ENCODE measurements at places on chromosomes 2 and 18. TPM values are rescaled to one million over a fixed set of nuclear protein-coding genes. Genes with fewer than 3 reads are reported as not detected.

The SCN1A gene
- total RNA-seq, result not detected

DNA sequence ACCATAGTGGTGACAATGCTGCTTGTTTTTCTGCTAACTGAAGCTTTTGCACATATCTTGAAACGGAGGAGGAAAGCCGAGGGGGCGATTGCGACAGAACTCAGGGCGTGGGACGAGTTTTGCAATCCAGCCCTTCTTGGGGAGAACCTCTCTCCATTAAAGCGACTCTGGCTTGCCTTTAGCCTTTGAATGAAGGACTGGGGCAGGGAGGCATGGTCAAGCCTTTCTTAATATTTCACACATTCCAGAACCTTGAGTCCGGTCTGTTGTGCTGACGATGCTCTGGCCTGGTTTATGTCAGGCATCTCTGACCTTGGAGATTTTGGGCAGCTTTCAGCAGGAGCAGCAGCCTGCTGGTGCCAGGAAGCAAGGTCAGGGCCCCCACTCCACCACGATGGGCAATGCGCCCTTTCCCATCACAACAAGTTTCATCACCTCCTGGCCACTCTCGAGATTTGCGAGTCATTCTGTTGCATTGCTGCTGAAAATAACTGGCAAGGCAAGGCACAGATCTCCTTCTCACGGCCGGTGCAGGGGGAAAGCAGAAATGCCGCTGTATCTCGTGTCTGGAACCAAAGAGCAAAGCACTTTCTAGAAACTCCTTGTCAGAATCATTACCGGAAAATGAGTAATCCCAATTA is 10.8 kb downstream of the EMILIN2 start:
- peak; percentile 19 for DNase-seq

- no peak for DNase-seq
Observed at GRCh38 chr2:191500884-191501560, 176.9 kb upstream of the NABP1 start.

DNA sequence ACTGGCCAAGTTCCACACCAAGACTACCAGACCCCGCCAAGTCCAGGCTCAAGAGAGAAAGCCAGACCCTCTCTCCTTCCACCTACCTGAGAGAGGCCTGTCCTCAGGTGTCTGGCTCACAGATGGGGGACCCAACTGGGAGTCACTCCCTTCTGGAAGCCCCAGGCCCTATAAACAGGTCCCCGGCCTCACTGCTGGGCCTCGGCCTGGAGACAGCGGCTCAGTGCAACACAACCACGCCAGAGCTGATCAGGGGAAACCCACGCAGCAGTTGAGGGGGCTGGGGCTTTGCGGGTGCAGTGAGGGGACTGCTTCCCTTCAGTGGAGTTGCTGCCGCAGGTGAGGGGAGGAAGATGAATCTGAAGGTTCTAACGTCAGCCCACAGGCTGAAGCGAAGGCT is 22.8 kb upstream of the C1QL2 start:
- DNase-seq, result no peak

GRCh38 chr18:35728676-35729075 is 147.1 kb downstream of the GALNT1 start:
- DNase-seq, result no peak

- DNase-seq, result no peak
Observed at GRCh38 chr2:46000660-46001059, 296.5 kb upstream of the EPAS1 start.

DNA sequence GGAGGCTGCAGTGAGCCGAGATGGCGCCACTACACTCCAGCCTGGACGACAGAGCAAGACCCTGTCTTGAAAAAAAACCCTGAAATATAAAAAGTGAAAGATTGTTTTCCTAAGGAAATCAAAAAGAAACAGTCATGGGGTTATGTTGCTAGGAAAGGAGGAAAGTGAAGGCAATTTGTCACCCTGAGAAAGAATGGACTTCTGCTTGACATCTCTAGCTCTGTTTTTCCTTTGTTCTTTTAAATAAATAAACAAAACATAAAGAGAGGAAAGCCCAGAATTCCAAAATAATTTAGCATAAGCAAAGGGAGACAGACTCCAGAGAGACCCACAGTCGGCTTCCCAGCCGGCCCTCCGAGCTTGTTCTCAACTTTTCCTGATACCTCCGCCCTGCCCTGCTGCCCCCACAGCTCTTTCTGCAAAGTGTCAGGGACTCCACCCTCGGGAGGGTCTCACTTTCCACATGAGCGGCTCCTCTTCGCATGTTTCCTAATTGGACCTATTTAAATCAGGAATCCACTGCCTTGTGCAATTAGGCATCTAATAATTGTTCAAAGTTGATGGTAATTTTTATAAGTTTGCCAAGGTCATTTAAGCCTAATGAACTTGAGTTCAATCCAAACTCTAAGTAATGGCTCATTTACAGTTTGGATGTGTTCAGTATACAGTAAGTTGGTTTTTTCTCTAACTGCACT is 49.8 kb upstream of the COPS8 start:
- no peak for DNase-seq

The REG3A gene
- not detected for total RNA-seq

DNA sequence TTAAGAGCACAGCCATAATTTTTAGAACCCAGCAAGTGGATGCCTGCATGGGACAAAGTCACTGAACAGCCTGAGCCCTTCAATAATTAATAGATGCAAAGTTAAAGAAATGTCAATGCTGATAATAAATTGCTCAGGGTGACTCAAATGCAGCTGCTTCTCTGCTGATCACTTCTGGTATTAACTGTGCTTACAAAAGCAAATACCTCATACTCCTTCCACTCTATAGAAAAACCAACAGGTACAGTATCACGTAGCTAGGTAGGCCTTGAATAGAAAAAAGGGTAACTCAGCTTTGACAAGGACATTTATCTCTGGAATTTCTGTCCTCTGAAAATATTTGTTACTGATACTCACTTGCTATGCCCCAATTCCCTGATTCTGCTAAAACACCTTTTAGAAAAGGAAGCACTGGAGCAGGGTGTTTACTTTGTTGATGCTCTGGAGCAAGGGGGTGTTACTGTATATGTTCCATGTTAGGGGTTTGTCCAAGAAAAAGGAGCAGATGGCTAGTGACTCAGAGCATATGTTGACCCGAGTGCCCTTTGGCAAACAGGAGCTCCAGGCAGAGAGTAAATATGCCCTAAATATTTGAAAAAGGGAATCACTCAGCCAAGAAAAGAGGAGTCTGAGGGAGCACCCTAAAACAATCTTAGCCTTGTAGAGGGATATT is 59.1 kb upstream of the RTN4 start:
- DNase-seq, result peak; percentile 73

DNA sequence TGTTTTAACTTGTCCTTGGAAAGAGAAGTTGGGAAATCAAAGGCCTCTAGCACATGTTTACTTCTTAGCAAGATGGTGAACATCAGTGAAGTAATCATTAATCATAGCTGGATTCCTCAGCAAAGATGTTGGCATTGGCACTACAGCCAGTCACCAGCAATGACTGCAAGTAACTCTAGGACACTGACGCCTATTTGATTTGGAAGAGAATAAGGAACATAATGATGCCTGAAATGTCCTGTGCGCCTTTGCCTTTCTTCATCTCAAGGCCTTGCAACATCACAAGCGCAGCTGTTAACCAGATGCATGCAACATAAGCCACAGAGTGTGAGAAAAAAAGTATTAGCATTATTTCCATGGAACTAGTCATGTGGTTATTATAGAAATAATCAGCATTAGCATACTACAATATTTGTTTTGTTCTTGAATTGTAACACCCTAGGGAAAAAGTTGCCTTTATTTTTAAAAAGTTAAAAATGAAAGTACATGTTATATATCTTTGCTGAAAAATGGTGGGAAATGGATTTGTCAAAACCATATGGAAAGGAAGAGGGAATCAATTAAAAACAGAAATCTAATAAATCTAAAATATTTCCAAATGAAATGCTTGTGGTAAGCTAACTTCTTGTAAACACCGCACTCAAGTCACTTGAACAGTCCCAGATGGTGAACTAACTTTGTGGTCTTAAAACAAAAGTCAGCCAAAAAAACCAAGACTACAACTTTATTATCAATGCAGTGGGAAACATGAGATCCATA is 55.6 kb downstream of the THADA start:
- peak; percentile 12 for DNase-seq

The TMEM198 gene
- 1.4 TPM for total RNA-seq

DNA sequence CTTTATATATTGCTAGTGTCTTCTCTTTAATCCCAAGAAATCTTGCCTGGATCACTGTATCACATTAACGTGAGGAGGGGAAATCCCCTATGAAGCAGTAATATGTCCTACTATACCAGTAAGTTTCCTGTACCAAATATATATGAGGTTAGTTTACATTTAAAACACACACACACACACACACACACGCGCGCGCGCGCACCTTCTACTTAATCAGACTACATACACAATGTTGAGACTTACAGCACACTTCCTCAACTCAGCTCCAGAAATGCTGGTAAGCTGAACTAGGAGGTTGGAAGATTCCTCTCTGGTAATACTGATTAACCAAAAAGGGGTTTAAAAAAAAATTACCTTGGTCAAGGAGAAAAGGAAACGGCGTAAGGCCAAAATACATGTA is 49.3 kb downstream of the USP34 start:
- no peak for DNase-seq

The MYOM1 gene
- not detected for total RNA-seq

The UGT1A8 gene
- not detected for total RNA-seq

- DNase-seq, result no peak
Observed at GRCh38 chr2:136351684-136352083, 233.7 kb upstream of the CXCR4 start.

The POU3F3 gene
- not detected for total RNA-seq

DNA sequence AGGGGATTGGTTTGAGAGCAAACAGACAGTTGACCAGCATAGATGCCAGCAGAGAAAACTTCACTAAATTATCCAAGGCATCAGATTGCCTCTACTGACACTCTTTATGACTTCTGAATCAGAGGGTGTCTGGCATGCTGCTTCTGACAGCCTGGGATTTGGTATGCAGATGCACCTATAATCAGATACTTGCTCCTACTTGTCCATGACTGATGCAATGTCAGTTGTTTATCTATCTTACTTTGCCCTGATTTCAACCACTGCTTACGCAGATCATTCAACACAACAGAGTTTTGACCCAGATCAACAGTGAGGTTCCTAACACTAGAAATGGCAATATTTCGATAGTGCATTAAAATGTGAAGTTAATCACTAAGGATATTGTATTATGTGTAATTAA is 22.6 kb upstream of the CALCRL start:
- no peak for DNase-seq

- peak; percentile 67 for DNase-seq
Observed at GRCh38 chr18:9838144-9838877, 47.5 kb upstream of the TXNDC2 start.

GRCh38 chr2:179860255-179861026 is 971 bp downstream of the ZNF385B start:
- DNase-seq, result no peak

DNA sequence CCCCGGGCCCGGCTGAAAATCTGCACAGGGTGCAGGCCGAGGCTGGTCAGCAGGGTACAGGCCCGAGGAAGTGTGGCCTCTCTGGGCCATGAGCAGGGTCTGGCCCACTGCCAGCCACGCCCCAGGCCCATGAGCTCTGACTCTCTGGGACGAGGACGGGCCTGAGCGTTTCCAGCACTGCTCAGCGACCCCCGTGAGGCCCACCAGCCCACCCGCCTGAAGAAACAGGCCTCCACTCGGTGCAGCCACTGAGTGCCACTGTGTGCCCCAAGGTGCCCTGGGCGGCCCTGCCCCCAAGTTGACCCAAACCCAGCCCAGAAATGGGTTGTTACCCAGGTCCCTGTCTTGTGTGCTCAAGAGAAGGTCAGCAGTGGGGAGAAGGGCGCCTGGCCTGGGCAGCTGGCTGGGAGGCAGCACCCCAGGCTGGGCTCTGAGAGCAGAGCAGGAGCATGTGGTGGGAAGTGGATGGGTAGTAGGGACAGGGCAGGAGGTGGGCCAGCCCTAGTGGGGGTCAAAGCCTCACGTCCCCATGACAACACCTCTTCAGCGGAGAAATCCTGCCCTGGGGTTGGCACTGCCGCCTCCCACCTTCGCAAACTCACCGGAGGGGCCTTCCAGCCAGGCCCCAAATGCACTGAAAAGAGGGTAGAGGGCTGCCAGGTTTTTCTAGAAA is 2.1 kb upstream of the SNED1 start:
- no peak for DNase-seq

- peak; percentile 60 for DNase-seq
Observed at GRCh38 chr2:110114831-110115255, 779 bp downstream of the MALL start.

DNA sequence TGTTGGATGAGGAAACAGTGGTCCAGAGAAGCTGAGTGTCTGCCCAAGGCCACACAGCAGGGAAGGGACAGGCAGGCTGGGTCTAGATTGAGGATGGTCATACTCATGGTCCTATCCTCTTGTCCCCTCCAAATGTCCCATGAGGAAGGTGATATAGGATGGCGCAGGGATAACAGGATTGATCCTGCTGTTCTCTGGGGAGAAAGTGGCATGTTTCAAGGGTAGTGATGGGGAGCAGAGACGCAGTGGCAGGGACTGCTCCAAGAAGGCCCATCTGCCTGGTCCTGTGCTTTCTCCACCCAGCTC is 24.6 kb downstream of the HS1BP3 start:
- DNase-seq, result no peak

DNA sequence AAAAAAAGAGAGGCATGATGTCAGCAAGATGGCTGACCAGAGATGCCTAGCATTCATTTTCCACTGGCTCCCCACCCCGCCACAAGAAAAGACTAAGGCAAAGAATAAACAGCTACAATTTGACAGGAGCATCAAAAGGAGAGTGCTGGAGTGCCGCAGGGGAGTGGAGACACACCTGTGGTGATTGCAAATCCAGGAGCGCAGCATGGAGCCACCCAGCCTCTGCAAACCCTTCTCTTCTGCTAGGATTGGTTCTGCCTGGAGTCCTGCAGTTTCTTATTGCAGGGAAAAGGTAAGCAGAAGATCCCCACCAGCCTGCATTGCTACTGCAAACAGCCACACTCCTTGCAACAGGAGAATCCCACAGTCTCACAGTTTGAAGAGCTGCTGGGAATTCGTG is 26.1 kb downstream of the BOLL start:
- no peak for DNase-seq

DNA sequence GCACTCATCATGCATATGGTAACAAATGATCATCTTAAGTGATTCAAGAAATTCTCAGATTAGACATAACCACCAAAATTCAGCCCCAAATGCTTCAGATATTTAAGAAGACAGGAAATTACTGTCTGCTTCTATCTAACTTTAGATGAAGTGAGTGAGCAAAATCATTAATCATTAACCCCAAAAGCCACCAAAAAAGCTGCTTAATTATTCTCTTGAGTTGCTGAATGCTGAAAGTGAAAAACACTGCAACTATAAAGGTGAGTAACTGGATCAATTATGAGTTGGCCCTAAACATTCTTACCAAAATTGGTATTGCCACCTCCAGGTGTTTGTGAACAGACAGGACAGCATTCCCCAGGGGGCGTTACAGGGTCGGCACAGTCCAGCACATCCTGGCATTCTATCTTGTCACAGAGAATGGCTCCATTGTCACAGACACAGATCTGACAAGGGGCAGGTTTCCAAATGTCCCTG is 69.6 kb downstream of the COL5A2 start:
- no peak for DNase-seq

The CDH2 gene
- total RNA-seq, result 285 TPM

The RGPD3 gene
- total RNA-seq, result 0.21 TPM

The CDH19 gene
- not detected for total RNA-seq

All from A172 (cell line).